NCI-H226 (cell line): ENCODE measurements at places on chromosomes 3 and 15.

DNA sequence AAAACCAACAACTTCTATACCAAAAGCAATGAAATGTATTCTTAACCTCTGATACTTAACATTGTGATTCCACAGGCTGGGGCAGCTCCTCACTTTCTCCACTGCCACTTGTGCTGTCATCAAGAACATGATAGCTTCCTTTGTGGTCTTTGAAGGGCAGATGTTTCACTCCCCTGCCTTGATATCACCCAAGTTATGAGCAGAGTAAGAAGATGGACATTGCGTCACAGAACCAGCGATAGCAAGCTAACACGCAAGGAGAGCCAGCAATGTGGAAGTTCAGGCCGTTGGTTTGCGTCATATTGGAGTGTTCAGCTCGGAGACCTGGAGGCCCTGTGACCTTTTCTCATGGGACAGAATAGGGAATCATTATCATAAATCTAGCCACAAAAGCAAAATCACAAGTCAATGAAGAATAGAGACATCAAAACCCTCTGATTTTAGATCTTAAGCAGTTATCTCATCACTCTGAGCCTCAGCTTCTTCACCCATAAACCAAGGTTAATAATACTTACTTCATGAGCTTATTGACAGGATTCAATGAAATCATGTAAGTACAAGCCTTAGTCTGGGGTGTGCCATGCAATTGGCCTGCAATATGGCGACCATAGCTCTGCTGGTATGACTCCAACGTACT is 183.8 kb upstream of the THBS1 start:
- DNase-seq = no peak

- no peak for DNase-seq
Measured at GRCh38 chr15:56832125-56832524, 86.3 kb upstream of the TCF12 start.

DNA sequence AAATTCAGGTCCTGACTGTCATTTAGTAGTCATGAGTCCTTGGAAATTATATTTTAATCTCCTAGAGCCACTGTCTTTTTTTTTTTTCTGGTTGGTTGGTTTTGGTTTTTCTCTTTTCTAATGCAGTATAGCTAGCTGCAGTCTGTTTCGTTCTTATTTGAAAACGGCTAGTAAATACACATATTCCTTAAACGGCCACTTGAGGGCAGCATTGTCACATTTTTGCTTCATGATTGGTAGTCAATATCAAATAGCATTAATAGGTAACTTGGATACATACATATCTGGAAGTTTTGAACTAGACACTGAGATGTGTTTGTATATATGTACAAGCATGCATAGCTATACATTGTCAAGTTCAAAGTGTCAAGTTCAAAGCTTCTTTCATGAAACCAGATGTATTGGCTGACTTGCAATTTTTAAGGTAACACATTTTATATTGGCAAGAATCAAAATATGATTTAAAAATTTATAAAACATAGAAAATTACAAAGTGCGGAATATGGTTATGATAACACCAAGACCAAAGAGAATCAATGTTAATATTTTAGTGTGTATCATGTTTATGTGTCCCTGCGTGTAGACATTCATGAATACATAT is 22.5 kb downstream of the GABRA5 start:
- no peak for DNase-seq

DNA sequence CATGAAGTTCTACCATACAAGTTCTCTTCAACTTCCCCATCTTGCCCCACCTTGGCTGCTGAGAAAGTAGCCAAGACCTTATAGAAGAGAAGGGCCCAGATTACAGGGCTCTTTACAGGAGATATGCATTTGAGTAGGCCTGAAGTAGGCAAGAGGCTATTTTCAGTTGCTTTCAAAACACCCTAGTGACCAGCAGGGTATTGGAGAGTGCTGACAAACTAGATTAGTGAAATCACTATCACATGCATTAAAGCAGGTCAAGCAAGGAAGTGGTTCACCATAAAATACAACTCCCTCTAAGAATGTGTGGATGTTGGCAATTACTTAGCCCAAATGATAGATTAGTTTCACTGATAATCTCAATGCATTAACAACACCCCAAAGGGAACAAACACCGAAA is 2.7 kb upstream of the LZTFL1 start:
- no peak for DNase-seq

GRCh38 chr3:105232553-105232952 is 134.2 kb upstream of the ALCAM start:
- DNase-seq = peak; percentile 95

DNA sequence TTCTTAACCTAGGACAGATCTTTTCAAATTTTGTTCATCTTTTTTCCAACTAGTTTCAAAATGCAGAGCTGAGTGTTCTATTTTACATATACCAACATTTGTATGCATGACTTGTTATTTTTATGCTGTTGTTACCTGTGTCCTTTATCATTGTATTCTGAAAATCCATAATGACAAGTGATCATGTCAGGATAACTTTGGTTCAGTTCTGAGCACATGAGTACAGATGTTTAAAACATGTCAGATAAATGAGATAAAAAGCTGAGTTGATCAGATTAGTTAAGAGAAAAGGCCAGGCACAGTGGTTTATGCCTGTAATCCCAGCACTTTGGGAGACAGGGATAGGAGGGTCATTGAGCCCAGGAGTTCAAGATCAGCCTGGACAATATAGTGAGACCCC is 204.9 kb downstream of the SSR3 start:
- DNase-seq = no peak

DNA sequence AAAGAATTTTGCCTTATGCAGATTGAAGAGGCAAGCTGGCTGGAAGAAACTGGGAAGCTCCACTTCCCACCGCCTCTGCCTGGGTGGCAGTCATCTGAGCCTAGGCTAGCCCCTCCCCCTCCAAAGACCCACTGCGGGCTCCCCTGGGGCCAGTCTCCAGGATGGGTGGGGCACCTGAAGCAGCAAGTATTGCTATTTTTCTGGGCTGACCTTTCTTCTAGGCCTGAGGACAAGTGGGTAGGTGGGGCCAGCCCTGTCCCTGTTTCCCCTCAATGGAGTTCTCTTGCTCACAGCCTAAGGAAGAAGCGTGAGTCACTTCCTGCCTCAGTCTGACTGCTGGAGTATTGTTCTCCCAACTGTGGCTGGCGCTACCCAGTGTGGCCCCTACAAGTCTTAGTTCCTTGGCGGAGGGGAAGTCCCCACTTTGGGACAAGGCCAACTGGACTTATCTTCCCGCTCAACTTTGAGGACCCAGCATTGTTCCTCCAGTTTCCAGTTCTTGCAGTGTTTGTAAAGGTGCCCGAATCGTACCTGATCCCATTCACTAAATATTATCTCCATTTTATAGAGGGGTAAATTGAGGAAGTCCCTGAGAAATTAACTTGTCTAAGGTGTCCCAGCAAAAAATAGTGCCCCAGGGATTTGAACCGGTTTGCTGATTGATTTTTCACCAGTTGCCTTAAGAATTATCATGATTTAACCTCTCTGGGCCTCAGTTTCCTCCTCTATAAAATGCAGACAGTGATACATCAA is 1.4 kb downstream of the FURIN start:
- DNase-seq = peak; percentile 79
